ENCODE measurements at places on chromosomes 6 and 20.

DNA sequence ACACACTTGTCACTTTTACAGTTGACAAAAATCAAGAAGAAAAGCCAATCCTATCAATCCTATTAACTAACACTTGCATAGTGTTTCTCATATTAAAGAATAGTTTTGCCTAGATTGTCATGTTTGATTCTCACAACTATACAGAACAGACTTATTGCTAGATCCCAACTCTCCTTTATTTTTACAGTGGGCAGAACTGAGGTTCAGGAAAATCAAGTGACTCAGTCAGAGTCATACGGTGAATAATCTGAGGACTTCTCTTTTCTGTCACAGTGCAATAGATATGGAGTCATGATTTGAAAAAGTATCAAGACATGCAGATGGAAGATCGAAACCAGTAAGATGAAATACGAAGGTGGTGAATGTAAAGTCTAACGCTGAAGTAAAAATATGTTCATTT, 195.1 kb upstream of the CITED2 start:
- DNase-seq, result no peak

- DNase-seq, result no peak
Observed at GRCh38 chr6:3409699-3410384, 47.0 kb downstream of the SLC22A23 start.

DNA sequence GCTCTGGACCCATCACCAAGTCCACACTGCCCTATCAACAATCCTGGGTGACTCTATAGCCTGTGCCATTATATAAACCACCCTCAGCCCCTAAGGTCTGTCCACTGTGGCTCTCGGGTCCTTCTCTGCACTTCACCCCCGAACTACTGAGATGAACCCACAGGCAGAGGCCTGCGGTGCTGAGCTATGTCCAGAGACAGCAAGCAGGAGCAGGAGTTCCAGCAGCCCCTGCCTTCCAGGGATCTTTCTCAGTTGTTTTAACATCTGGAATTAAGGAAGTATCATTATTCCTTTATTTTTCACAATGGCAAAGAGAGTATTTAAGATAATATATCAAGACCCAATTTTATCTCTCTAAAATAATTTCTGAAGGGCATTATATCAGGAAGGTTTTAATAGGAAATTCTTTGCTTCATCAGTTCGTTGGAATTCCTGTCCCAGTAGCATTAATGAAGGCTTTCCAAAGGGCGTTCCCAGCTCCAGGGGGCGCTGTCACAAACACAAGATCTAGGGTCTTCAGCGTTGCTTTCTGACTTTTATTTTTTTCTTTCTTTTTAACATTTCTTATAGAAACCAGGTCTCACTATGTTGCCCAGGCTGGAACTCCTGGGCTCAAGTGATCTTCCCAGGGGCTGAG, 27.3 kb downstream of the RRBP1 start:
- DNase-seq, result no peak

- no peak for DNase-seq
Observed at GRCh38 chr6:163607792-163608191, 193.3 kb downstream of the QKI start.

DNA sequence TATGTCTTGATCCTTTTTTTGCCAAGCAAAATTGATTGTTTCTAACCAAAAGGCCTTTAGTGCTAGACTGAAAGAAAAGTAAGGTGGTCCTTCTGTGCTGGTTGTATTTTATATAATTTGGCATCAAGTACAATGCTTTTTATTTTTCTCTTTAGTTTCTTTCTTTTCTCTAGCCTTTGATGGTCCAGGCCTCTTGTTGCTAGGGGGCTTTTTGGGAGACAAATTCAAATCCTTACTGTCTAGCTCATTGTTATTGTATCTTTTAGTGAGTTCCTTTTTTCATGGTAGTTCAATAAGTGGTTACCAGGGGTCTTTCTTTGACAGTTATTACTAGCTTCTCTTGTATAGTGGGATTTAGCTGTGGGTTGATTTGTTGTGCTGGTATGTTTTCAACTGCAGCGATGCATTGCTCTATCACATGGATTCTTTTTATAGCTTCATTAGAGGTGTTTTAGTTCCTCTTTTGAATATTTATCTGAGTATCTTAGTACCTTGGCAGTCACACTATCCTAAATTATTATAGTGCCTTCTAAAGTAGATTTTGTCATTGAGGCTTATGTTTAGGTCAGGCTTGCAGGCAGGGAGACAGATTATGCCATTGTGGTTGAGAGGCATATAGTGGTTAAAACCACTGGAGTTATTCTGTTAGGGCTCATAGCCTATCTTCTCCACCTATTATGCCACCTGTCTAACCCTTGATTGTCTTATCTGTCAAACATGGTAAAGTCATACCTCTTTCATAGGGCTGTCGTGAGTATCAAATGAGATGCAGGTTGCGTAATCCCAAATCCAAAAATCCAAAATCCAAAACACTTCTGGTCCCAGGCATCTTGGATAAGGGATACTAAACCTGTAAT, 49.5 kb downstream of the KCNS1 start:
- DNase-seq, result no peak

- no peak for DNase-seq
Observed at GRCh38 chr6:83870649-83871048, 11.2 kb downstream of the CYB5R4 start.

DNA sequence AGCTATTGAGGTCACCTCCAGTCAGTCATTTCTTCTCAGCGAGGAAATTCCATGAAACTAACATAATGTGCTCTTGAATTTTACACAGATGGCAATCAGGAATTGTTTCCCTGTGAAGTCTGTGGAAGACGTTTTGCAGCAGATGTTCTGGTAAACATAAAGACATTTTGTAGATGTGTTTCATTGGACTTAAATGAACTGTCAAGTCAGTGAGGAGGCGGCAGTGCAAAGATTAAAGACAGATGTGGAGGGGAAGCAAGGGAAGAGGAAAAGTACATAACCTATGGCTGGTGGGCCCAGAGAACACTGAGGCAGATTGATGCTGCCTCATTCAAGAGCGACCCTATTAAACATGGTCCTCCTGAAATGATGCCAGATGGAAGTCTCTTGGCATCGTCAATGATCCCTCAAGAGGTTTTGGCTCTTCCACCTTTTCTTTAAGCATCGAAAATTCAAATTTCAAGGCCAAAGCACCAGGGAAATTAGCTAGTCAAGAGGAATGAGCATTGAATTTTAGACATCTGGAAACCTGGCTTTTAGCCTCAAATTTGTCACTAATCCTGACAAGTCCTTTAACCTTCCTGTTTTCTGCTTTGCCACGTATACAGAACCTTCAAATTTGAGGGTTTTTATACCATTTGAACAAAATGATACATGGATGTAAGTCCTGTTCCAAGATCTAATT, 20.1 kb downstream of the ZC2HC1B start:
- no peak for DNase-seq

GRCh38 chr6:45555981-45556771, 178.4 kb upstream of the SUPT3H start:
- DNase-seq, result no peak
